ENCODE measurements at places on chromosomes 2 and 18. TPM values are rescaled to one million over a fixed set of nuclear protein-coding genes. Genes with fewer than 3 reads are reported as not detected.
A peak's percentile ranks its signal among the peaks of the same experiment; 100 is the strongest.

- no peak for DNase-seq
These were observed 37.3 kb upstream of the PEX13 start for GRCh38 chr2:60980071-60980815.

DNA sequence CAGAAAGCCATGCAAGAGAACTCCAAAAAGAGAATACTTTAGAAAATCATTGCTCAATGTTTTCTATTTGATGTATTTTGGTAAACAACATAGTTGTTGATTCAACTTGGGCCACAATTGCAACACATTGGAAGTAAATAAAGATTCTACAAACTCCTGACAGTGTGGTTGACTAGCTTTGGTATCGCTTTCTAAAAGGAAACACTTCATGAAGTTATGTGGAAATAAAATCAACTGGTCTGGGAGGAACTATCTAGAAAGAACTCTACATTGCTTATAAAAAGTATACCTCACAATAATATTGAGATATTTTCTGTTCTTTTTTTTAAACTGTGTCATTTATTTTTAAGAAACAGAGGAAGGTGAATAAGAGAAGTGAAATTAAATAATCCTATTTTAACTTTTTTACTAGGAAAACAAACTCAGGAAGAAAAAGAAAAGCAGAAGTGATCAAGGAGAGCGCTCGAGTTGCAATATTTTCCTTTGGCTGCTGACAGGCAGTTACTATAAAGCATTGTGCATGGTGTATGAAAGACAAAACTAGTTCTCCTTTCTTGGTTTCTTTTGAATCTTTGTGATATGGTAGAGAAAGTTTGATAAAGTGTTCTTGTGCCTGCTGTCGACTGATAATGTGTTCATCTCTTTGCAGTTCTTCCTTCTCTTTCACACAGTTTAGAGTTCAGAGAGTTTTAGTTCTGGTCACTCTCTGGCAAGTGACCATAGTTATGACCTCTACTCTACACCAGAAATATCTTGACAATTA, 3.0 kb downstream of the DHRS9 start:
- no peak for DNase-seq

DNA sequence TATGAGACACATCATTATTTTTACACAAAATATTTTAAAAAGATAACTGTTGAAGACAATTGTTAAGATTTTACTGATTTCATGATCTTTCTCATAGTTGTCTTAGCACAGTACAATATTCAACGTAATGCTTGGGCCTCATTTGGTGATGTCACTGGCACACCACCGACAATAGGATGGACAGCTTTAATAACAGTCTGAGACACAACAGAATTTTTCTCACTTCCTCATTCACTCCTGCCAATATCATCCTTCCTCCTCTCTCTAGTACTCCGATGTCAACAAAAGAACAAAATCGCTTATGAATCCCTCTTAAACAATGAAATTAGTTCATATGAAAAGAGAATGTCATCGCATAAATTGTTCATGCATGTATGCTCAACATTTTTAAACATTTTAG, 461.9 kb upstream of the CDH7 start:
- no peak for DNase-seq

- peak; percentile 24 for DNase-seq
These were observed 540.1 kb downstream of the NRXN1 start for GRCh38 chr2:50491541-50492476.

GRCh38 chr18:74251297-74252038, 40.3 kb downstream of the CYB5A start:
- DNase-seq = no peak

DNA sequence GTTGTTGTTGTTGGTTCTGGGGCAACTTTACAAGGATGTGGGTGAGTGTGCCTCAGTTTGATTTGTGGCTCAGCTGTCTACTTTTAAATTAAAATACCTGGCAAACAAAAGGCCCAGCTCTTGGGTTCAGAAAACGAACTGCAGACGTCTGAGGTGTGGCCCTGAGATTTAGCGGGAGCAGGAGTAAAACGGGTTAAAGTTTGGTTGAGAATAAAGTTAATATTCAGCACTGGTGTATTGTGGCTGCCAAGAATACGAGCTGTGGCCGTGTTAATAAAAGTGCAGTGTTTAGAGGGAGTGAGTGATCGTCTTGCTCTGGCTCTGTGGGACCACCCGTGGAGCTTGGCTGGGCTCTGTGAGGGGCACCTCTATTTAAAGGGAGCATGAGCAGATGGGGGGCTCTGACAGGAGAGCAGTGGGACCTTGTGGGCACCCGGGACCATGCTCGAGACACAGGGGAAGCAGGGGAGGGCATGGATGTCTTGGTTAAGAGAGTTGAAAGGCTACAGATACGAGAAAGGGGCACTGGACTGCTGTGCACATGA, 80.3 kb downstream of the VAPA start:
- no peak for DNase-seq

DNA sequence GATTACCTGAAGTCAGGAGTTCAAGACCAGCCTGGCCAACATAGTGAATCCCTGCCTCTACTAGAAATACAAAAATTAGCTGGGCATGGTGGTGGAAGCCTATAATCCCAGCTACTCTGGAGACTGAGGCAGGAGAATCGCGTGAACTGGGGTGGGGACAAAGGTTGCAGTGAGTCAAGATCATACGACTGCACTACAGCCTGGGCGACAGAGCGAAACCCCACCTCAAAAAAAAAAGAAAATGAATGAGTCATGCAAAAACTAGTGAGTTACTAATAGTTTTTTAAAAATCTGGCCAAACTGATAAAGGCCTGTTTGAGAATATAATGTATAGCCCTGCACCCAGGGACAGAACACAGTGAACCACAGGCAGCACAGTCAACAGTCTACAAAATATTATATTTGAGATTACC, 17.5 kb downstream of the AFG3L2 start:
- DNase-seq = no peak

- DNase-seq = no peak
These were observed 15.6 kb upstream of the RMND5A start for GRCh38 chr2:86704459-86704971.

DNA sequence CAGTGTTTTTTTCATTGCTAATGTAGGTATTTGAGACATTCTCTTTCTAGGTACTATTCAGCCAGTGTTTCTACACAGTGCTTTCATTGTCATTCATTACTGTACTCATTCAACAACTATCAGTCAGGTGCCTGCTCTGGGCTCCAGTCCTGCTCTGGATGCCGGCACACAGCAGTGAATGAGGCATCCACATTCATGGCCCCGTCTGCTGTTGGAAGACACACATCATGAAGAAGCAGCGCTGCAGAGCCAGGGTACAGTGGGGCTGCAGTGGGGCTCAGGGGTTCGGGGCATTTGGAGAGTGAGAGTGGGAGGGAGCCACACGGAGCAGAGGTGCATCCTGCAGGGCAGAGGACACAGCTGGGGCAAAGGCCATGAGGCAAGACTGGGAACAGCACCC, 737.2 kb upstream of the RAB6C start:
- DNase-seq = no peak

GRCh38 chr2:42877511-42877910, 85.1 kb upstream of the HAAO start:
- DNase-seq = no peak

GRCh38 chr2:189128970-189129369, 50.6 kb downstream of the COL5A2 start:
- DNase-seq = no peak

GRCh38 chr2:238326801-238327365, 6.6 kb downstream of the TRAF3IP1 start:
- DNase-seq = no peak

MARCO gene
- not detected for total RNA-seq

Data from activated naive CD4-positive, alpha-beta T cell treated with anti-CD3 and anti-CD28 coated beads for 36 hours (primary cell).